ENCODE measurements at places on chromosomes 7 and 10.

GRCh38 chr7:129821476-129821875, 131.3 kb downstream of the UBE2H start:
- no peak for DNase-seq

DNA sequence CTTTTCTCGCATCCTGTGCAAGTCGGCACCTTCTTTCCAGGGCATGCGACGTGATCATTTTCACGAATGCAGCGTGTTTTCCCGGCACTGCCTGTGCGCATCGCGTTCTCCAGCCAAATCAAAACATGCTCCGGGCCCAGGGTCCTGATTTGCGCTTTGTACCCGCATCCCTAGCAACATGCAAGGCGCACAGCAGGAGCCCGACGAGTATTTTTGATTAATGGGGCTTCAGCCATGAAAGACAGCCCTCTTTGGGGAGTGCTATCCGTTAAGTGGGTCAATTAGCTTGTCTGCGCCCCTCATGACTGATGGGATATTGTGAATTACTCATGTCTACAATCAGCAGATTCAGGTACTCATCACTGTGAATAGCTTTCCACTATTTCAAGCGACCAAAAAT, 243.3 kb upstream of the RNF32 start:
- no peak for DNase-seq

DNA sequence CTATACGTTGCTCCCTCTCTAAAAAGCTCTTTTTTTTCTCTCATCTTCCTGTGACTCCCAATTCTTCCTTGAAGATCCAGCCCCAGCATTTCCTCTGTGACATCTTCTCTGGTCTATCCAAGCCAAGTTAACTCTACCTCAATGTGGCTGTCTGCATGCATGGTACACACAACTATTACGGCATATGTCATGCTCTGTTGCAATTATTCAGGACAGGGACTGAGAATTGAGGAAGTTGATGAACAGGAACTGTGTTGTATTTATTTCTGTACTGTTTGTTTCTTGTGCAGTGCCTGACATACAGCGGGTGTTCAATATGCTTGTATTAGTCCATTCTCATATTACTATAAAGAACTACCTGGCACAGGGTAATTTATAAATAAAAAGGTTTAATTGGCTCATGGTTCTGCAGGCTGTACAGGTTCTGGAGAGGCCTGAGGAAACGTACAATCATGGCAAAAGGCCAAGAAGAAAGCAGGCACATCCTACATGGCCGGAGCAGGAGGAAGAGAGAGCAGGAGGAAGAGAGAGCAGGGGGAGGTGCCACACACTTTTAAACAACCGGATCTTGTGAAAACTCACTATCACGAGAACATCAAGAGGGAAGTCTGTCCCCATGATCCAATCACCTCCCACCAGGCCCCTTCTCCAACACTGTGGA, 6.3 kb downstream of the TRPV5 start:
- no peak for DNase-seq

DNA sequence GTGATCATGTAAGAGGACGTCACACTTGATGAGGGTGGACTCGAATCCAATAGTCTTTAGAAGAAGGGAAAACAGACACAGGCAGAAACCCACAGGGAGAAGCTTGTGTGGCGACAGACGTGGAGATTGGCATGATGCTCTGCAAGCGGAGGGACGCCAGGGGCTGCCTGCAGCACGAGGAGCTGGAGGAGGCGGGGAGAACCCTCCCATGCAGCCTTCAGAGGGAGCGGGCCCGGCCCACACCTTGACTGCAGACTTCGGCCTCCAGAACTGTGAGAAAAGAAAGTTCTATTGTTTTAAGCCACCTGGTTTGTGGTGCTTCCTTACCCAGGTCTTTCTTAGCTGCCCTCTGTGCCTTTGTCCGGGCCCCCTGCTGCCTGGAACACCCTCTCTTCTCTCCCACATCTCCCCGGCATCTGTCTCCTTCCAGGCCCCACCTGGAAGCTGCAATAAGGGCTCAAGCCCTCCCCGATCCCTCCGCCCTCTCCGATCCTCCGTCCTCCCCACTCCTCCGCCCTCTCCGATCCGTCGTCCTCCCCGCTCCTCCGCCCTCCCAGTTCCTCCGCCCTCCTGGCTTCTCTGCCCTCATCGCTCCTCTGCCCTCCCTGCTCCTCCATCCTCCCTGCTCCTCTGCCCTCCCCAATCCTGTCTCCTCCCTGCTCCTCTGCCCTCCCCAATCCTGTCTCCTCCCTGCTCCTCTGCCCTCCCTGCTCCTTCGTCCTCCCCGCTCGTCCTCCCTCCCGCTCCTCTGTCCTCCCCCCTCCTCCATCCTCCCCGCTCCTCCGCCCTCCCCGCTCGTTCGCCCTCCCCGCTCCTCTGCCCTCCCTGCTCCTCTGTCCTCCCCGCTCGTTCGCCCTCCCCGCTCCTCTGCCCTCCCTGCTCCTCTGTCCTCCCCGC, 17.4 kb upstream of the PRKAG2 start:
- peak; percentile 17 for DNase-seq

- DNase-seq, result no peak
These were observed 101.9 kb downstream of the EVX1 start for GRCh38 chr7:27344471-27344870.

DNA sequence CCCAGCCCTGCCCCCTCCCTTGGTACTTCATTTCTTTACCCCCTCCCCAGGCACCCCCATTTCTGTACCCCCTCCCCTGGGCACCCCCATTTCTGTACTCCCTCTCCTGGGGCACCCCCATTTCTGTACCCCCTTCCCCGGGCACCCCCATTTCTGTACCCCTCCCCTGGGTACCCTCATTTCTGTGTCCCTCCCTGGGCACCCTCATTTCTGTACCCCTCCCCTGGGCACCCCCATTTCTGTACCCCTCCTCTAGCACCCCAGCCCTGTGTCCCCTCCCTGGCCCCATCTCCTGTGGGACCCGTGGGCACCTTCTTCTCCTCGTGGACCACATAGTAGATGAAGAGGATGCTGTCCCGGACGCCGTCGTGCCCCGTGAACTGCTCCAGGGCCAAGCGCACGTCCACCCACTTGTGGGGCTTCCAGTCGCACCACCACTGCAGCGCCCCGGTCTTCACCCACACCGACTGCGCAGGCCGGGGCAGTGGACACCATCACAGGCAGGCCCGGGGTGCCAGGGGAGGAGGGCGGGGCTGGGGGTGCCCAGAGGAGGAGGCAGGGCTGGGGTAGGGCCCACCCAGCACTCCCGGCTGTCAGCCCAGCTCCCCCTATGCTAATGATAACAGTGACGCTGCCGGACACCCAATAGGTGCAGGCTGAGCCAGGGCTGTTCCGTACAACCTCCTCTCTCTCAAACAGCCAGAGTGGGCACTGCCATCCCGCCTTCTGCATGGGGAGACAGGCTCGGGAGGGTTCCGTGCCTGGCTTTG, 20.4 kb downstream of the TECPR1 start:
- DNase-seq, result no peak

DNA sequence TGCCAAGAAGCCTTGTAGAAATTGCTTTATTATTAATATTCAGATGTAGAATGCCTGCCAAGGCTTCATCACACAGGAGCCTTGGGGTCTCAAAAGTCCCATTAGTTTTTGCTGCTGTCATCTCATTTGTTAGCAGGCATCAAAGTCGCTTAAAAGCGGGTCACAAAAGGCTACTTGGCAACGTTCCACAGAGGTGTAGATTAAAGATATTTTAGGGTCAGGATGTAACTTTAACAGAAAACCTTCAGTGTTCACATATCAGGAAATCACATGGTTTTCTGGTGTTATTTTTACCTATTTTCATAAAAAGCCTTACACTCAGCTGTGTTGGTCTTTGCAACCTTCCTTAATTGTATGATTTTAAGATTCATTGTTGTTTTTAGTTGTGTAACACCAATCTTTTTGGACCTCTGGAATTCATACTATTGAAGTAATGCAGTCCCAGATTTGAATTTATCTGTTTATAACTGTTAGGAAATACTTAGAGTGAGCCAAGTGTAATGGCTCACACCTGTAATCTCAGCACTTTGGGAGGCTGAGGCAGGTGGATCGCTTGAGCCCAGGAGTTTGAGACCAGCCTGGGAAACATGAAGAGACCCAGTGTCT, 65.3 kb downstream of the TET1 start:
- no peak for DNase-seq

DNA sequence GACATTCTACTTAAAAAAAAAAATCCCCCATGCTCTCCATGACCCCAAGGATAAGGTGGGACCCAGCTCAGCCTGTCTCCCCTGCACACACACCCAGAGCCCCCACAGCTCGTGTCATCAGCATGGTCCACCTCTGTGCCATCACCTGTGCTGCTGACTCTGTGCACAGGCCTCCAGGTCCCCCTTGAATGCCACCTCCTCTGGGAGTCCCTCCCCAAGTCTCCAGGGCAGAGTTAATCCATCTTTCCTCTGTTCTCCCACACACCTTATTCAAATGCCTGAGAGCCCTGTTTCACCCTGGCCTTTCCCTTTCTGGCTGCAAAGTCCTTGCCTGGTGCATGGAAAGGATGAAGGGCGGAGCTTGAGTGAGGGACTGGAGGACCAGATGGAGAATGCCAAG, 194.1 kb upstream of the LYZL2 start:
- DNase-seq, result no peak

- DNase-seq, result no peak
These were observed 42.1 kb upstream of the NOBOX start for GRCh38 chr7:144445590-144445989.

DNA sequence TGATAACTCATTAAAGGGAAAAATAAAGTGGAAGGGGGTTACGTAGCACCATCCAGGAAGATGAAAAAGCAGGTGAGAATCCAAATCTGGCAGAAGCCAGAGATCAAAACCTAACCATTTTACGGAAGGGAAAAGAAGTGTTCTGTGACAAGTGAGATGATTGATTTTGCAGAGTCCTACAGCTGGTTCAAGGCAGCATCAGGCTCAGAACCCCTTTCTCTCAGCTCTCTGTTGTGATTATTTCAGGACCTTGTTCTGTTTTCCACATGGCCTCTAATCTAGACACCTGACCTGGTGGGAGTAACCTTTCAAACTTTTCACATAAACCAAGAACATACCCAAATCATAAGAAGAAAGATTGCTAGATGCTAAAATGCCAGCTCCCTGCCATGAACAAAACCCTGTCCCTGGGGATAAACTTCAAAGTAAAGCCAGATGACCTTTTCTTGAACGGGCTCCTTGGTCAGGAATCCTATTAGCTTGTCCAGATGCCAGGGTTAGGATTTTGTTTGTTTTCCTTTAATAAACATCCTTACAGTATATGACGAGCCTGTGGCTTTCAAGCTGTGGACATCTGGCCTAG, 5.9 kb downstream of the DUSP5 start:
- no peak for DNase-seq

DNA sequence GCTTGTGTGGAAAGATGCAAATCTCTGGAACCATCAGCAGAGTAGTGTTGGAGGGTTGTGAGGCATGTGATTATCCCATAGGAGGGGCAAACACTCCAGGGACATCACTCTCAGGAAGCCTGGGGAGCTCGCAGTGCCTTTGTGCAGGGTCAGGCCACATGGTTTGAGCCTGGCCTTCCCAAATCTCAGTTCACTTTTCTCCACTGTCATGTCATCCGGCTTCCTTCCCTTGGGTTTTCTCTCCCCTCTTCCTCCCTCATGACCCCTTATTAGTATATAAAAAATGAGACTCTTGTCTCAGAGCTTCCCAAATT, 20.4 kb downstream of the TSPAN14 start:
- DNase-seq, result no peak

DNA sequence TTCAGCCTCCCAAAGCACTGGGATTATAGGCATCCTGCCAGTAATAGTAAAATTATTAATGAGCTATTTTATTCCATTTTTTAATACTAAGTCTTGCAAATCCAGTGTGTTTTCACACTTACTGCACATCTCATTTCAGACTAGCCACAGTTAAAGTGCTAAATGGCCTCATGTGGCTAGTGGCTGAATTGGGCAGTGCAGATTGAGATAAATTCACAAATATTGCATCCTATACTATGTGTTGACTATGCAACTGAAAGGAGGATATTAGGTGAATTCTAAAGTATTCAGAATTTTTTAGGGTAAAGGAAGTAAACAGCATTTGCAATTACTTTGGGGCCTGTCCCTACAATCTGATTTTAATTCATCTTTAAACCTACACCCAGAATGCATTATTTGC, 10.2 kb downstream of the APBB1IP start:
- no peak for DNase-seq

DNA sequence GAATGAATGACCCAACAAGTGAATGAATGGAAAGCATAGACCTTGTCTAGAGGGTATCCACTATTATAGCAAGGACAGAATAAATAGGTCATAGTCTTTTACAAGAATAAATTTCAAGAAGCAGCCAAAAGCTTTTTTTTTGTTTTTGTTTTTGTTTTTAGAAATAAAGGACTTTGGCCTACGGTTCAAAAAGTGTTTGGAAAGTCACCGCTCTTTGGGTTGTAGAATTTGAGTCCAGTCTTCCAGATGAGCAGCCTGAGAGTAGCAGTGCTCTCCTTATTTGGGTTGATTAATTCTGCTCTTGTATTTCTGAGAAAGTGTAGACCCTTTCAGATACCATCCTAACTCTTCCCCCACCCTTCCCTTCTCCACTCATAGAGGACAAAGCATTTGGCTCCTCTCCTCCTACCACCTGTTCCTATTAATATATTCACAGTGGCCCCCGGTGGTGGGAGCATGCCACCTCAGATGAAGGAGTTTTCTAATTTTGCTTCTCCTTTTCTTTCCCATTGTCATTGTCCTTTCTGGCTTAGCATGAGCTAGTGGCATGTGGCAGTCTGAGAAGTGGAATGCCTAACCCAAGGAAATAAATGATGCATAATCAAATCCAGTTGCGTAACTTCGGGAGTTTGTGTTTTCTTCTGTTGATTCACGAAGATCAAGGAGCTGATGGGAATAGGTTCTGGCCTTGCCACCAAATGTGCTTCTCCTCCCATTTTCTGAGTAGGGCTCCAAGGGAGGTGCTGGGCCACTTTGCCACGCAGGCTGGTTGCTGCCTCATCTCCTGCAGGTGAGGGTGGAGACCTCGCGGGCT, 114.7 kb downstream of the CHN2 start:
- no peak for DNase-seq

GRCh38 chr7:15345216-15345615, 216.6 kb downstream of the AGMO start:
- DNase-seq, result no peak

DNA sequence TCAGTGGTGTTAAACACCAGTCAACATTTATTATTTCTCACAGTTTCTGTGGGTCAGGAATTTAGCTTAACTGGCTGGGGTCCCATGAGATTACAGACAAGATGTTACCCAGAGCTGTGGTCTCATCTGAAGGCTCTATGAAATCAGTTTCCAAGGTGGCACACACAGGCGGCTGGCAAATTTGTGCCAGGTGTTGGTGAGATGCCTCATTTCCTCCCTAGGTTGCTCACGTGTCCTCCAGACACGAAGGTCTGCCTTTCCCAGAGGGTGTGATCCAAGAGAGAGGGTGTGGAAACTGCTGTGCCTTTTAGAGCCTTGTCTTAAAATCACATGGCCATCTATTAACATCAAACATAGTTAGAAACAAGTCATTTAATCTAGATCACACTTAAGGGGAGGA, 209.0 kb downstream of the JCAD start:
- DNase-seq, result no peak

DNA sequence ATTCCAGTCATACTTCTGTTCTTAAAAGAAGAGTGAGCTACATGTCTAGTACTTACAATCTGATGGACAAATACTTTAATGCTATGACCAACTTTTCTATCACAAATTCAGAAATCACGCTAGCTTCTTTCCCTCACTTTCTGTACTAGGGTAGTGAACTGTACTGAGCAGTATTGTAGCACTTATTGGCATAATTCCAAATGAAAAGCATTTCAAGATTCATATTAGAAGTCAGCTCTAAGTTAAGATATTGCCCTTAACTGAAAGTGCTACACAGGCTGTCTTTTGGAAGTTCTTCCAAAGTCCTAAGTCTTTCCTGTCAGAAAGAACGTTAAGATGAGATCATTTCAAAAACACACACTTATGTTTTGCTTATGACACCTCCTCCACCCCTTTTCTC, 13.4 kb downstream of the P4HA1 start:
- no peak for DNase-seq

- DNase-seq, result no peak
These were observed 582.2 kb upstream of the ZWINT start for GRCh38 chr10:56943221-56943755.

Data from activated T-cell treated with anti-CD3 and anti-CD28 coated beads, Interleukin-2, amount 50 U/mL, for 24 hours (primary cell).